Stimulated activated CD8-positive, alpha-beta memory T cell treated with anti-CD3 and anti-CD28 coated beads, Interleukin-4, amount 100 ng/mL, for 1 hour (primary cell): ENCODE measurements at places on chromosomes 1 and 21.

DNA sequence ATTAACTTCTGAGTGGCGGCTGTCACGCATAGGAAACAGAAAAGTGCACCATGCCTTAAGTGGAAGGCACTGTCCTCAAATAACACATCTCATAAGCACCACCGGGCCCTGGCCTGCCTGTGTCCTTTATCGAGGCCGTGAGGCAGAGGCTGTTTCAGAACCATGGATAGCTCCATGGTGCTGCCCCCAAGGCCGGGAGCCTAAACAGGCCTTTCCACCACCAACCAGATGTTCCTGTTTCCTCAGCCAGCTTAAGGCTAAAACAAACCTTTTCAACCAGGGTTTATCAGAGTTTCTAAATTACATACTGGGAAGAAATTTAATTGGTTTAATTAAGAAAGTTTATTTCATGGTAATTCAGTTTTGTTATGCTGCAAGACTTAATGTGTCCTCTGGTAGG is 114.4 kb downstream of the DMRTA2 start:
- DNase-seq, result no peak

DNA sequence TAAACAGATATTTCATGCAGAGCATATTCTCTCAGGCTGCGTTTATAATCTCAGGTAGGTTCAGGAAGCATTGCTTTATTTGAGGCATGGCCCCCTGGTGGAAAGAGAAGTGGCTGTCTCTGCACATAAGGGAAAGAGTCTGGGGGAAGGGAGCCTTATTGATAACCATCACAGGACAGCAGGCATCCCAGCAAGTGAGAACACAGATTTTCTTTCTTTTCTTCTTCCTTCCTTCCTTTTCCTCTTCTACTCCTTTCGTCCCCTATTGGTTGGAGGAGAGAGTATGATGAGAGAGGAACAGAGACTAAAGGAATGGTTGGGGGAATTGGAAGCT is 21.9 kb downstream of the TSNAX start:
- DNase-seq, result no peak

DNA sequence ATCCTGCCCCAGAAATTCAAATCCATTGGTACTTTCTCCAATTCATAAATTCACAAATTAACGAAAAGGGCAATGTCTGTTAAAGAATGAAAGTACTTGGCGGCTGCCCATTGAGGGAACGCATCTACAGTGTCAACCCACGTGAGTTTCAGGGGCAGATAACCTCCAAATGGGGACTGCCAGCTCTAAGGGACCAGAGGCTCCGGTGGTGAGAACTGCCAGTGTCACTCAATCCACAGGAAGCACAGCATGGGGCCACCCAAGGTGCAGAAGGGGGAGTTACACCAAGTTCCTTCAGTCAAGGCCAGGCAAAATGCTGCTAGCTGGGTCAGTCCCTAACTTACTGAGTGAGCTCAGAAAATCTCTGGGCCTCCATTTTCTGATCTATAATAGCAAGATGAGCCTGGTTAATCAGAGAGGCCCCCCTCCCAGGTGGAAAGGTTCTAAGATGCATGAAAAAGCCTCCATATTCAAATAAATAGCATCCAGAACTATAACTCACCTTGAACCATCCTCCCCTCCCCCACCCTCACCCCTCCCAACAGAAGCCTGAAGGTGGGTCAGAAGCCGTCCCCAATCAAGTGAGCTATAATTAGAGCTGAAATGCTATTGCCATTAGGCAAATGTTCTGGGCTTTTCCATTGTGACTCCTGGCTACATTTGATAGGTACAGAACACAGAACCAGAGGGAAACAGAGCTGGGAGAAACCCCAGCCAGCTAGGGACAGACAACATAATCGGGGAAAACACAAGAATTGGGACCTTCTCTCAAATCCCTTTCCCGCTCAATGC is 41.7 kb downstream of the LRP8 start:
- no peak for DNase-seq

- no peak for DNase-seq
These were observed 9.3 kb downstream of the CTH start for GRCh38 chr1:70420320-70420719.

DNA sequence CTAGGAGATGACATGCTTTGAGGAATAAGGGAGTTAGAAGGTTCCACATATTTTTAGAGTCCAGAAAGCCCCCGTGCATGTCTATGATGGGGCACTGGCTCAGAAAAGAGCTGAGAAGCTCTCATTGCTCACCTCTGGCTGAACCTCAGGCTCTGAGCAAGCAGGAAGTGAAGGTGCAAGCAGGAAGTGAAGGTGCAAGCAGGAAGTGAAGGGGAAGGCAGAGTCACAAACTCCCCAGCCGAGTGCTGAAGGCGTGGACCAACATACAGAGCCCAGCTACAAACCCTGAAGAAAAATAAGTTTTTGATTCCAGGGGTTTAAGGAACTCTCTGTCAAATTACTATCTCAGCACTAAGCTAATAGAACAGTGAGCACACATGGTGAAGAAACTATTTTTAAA is 7.0 kb downstream of the KRTAP10-8 start:
- no peak for DNase-seq

GRCh38 chr1:47693115-47693514 is 255.3 kb downstream of the FOXD2 start:
- DNase-seq, result no peak

GRCh38 chr21:14684071-14684470 is 138.0 kb upstream of the SAMSN1 start:
- DNase-seq, result no peak

GRCh38 chr1:16614361-16615252 is 1.2 kb upstream of the NBPF1 start:
- no peak for DNase-seq

DNA sequence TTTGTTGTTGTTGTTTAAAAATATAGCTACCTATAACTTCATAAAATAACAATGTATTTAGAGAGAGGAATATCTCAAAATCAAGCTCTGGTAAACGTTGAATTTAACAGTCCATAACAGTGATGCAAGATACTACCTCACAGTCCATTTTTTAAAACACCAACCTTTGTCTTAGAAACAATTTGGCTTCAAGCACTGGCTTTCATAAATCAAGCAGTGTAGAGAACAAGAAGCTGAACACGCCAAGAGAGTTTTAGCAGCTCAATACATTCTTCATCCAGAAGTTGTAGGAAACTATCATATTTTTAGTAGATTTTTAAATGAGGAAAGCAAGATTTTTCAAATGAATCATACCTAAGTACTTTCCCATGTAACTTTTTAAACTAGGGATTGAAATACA is 334.3 kb upstream of the ADAMTS5 start:
- DNase-seq, result no peak

DNA sequence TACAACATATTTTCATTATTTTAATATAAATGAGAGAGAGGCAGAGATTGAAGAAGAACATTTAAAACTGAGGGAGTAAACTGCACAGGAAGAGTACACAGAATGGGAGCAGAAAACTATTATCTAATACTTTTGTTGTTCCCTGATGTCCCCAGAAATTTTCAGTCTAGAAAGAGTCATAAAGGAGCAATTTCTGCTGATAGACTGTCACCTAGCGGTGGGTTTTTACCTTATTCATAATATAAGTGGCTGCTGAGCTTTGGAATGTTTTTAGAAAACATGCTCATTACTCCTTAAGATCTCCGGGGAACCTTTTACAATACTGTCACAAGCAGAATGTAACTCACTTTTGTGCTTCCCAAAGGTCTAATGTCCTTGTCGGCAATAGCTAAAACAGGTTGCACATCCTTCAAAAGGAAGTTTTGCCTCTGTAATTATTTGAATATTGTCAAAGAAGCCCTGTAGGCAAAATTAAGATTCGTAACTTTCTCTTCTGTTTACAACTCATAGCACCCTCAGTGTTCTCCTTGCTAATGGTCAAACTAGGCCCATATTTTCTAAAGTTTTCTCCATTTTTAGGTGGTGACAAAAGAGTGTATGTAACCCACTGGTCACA is 4.9 kb upstream of the NPL start:
- DNase-seq, result no peak

GRCh38 chr1:169102567-169102966 is 3.9 kb upstream of the ATP1B1 start:
- no peak for DNase-seq
